ENCODE measurements at places on chromosomes 5 and 9.

DNA sequence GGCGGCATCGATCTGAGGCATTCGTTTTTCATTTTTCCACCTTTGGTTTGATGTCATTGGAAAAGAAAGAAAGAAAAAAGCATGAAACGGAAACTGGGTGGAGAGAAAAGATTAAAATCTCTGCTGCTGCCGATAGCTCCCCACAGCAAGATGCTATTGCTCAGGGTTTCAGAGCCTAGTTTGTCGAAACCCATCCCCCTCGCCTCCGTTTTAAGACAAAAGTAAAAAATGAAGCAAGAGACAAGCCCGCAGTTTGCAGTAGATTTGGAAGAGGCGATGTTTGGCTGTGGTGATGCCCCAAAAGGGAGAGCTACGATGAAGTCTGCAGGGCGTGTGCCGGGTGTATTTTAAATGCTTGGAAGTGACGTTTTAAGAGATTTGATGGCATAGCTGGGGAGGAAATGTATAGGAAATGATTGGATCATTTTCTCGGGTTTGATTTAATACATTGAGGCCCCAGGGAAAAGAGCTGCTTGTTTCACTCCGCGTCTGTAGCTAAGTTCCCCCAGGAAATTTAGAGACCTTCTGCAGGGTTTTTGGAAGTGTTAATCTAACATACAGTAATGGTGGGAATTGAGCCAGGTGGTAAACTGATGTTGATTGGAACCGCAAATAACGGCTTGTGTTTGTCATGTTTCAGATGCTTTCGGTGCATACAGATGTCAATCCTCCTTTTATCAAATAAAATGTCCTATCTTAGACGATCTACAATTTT is 909 bp downstream of the NDFIP1 start:
- no peak for DNase-seq

DNA sequence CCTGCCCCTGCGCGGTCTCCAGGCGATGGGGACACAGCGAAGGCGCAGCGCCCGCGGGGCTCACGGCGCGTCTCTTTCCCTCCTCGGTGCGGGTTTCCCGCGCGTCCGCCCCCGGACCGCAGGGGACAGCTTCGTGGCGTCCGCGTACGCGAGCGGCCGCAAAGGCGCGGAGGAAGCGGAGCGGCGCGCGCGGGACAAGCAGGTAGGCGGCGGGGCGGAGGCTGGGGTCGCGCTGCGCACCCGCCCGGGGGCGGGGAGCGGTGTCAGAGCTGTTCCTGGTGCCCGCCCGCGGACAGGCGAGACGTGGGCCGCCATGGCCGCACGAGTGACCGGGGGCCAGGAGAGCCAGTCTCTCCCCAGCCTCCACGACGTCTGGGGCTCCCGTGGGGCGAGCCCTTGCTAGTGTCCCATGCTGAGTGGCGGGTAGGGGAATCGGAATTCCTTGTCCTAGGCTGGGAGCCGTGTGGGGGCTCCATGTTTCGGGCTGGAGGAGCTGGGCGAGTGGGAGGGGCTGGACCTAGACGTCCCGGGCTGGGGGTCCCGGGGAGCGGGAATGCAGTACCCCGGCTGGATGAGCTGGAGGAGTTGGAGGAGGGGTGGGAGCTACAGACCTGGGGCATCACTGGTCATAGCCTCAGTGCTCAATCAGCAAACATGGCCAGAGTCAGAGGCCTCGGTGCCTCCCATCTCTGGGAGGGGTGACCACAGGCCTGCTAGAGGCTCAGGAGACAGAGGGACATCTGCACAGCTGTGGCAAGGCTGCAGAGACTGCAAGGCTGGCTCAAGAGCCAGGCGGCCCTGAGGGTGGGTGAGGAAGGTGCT is 968 bp downstream of the NKD2 start:
- DNase-seq = no peak

- DNase-seq = no peak
Measured at GRCh38 chr9:89431930-89432725, 65.8 kb downstream of the SEMA4D start.

DNA sequence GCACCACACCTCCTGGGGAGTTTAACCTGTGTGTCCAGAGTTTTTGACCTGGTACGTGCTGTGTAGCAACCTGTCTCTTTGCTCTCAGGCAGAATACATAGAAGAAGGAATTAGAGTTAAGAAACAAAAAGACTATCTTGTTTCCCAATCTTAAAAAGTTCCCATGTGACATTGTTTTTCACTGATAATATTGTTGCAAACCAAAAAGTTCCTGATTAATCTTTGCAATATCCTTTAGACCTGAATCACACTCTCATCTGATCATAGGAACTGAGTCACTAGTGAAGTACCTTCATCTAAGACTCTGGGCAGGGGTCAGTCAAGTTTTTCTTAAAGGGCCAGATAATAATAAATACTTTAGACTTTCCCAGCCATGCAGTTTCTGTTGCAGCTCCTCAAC is 35.1 kb downstream of the BASP1 start:
- DNase-seq = no peak

GRCh38 chr9:120534266-120534665 is 45.7 kb downstream of the CDK5RAP2 start:
- no peak for DNase-seq

GRCh38 chr5:158758675-158759074 is 341.0 kb downstream of the EBF1 start:
- no peak for DNase-seq

GRCh38 chr9:83572524-83572923 is 34.3 kb upstream of the FRMD3 start:
- DNase-seq = no peak

- no peak for DNase-seq
Measured at GRCh38 chr5:134873494-134873893, 677 bp upstream of the TXNDC15 start.

GRCh38 chr5:156623381-156624040 is 226.6 kb upstream of the PPP1R2B start:
- no peak for DNase-seq

- DNase-seq = no peak
Measured at GRCh38 chr5:170865622-170866021, 3.8 kb downstream of the RANBP17 start.

- no peak for DNase-seq
Measured at GRCh38 chr5:124446120-124446519, 300.3 kb downstream of the ZNF608 start.

DNA sequence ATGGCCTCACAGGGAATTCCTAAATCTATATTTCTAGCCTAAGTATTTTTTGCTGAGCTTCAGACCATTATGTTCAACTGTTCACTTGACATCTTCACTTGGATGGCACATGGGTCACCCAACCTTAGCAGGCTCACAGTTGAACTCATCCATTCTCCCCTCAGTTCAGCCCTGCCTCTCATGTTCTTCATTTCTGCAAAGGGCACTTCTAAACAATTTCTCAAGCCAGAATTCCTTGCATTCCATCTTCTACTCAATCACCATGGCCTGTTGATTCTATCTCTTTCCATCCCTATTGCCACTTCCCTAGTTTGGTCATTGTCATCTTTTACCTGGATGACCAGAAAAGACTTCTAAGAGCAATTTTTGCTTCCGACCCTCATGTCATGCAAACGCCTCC is 7.3 kb upstream of the RGS3 start:
- DNase-seq = peak; percentile 49

DNA sequence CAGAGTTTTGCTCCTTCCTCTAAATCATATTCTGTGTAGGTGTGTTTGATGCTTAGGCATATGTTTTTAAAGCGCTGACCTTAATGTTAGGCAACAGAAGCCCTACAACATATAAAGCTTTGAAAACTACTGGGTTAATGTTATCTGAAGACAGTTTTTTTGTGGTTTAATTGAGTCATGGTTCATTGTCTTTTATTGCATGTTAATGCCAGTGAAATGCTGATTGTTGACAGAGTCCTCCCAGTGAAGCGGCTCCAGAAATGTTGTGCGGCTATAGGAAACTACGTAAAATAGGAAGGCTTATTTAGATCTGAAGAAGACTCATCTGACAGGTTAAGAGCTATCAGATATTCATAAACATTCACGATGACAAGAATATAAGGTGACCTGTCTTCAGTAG is 424.6 kb downstream of the CCDC171 start:
- no peak for DNase-seq

DNA sequence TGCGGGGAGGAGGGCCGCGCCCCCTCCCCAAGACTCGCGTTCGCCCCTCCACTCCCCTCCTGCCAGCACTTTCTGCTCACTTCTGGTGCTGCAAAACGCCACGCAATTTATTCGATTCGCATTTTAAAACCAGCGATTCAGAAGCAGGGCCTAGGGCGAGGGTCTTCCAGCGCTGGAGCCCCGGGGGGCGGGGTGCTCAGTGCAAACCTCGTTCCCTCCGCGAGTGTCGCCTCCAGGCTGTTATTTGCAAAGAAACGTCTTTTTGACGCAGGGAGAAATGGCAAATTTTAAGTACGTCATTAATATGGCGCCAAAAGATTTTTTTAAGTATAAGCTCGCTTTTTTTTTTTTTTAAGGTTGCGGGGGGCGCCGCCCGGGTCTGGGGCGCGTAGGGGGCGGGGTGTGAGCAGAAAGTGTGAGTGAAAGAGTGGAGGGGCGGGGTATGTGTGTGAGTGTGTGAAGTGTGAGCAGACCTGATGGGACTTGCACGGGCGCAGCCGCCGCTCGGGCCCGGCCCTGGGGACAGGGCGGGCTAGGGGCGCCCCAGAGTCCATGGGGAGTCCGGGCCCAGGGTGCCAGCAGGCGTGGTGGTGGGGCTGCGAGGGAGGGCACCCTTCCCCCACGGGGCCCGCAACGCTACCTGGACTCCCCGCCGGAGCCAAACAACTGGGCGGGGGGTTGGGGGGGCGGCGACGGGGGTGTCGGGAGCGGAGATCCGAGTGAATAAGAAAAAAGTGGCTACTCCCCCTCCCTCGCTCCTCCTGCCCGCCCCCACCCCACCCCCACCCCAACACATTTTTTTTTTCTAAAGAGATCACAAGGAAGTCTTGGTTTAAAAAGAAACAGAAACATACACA is at the start of gene JADE2:
TSS of gene JADE2 (plus strand) at position 845 of the 857 bp plus-strand sequence. CDS start 10,188 bp downstream, outside the sequence.
- DNase-seq = peak; percentile 78

- no peak for DNase-seq
Measured at GRCh38 chr5:18334949-18335348, 700.7 kb downstream of the TAF11L14 start.

GRCh38 chr5:124936626-124936933 is 190.1 kb upstream of the ZNF608 start:
- no peak for DNase-seq

- DNase-seq = no peak
Measured at GRCh38 chr9:26170190-26170589, 491.9 kb upstream of the TUSC1 start.

All from T47D (cell line).